ENCODE measurements at places on chromosomes 3 and 15.

- DNase-seq: no peak
Measured at GRCh38 chr3:182309120-182309519, 484.2 kb upstream of the ATP11B start.

- DNase-seq: no peak
Measured at GRCh38 chr3:178003756-178004155, 532.5 kb upstream of the KCNMB2 start.

- no peak for DNase-seq
Measured at GRCh38 chr3:38039101-38039898, at the start of gene DLEC1. TSS of gene DLEC1 (plus strand) at chr3:38039208. CDS start at chr3:38039226, 18 bp downstream.

DNA sequence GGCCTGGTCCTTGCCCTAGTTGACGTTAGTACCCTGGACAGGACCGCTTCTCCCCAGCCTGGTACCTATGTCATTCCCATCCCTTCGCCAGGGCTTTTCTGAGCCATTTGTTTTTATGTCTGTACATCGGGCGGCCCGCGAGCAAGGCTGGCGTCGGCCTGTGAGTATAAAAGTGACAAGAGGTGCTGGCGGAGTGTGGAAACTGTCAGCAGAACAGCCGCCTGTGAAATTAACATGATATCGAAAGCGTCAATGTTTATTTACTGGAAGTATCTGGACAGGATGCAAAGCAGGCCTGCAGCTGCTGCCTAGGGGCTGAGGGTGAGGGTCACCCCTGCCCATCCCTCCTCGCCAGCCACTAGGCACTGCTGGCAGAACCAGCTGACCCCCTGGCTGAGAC lies 33.4 kb downstream of the LINGO1 start:
- DNase-seq: no peak

DNA sequence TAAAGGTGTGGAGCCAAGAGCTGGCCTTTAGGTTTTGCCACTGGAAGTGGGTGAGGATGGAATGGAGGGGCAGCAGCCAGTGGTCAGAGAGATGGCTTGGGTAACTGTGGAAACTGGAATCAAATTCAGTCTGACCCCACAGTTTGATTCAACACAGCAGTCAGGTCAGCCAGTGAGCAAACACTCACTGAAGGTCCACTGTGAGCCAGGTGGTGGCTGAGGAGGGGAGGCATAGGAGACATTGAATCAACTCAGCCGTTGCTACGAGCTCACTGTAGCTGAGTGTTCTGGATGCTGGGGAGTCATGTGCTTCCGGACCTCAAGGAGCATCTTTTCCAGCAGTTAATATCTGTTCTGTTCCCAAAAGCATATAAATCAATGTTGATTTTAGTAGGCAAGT lies 37.5 kb downstream of the LPP start:
- no peak for DNase-seq

DNA sequence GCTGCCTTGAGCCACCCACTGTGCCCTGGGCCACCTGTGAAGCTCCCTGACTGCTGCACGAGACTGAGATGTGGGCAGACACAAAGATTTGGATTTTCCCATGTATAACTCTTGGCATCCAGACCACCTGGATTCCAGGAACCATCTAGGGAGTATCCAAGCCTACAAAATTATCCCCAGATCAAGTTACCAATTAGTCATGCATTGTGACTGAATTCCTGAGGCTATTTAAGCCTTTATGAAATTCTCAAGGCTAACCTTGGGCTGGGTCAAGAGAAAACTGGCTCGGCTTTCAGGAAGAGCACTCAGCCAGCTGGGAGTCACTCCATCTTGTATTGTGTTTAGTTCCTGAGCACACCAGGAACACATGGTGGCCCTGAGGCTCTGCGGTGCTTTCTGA lies 13.3 kb upstream of the ATP13A5 start:
- DNase-seq: no peak

GRCh38 chr3:149968216-149968615 lies 2.5 kb downstream of the PFN2 start:
- DNase-seq: no peak

DNA sequence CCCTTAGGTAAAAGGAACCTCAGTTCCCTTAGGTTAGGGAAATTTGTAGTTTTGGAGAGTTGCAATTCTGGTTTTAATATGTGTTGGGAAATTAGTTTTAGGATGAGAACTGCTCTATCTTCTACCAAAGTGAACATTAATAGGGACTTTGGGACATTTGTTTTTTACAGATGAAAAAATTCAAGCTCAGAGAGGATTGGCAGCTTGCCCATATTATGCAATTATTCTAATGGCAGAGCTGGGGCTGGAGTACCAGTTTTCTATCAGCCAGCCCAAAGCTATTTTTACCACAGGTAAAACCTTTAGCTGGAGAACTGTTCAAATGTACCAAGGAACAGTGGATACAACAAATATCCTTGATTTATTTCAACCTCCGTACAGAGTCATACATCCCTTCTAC lies 127.0 kb downstream of the CPNE4 start:
- DNase-seq: no peak

DNA sequence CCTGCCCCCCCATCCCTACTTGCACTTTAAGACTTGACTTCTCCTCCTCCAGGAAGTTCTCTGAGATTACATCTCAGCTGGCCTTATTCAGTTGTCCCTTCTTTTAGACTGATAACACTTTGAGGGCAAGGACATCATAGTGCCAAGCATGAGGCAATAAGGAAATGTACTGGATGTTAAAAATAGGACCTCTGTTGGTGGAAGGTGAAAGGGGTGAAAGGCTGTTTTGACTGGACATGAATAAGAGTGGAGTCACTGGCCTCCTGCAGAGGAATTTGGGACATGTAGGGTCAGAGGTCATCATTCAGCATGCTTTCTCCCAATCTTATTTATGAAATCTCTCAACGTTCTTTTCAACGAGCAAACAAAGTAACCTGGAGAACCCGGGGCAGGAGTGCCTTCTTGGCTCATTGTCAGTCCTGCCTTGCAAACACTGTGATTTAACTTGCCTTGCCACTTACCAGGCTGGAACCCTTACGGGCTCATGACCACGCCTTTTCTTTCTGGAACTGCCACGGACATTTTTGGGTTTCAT lies 38.6 kb downstream of the TRIM71 start:
- no peak for DNase-seq

DNA sequence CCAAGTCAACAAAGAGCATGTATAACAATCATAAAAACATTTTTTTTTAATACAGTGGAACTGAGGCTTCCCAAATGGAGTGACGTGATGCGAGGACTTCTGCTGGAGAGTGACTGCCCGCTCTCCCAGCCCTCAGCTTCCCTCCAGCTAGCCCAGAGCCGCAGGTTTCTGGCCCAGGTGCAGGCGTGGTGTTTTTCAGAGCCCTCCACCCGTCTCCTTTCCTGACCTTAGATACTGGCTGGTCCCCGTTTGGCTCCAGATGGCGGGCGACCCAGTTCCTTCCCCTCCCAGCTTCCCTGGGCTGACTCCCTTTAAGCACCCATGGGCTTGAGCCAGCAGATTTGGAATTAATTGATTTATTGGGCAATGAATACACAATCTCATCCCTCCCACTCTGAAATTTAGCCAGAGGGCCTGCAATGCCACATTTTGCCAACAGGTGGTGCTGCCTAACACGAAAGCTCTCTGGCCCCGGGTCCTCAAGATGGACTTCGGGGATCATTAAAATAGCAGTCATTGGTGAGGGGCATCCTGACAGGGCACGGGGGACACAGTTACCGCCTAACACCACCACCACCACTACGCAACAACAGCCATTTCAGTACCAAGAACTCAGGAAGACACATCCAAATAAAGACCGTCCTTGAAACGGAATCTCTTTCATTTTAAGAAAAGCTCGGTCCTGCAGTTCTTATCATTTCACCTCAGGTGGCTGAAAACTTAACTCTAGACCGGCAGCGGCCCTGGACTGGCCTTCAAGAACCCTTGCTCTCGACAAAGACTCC lies 47.5 kb upstream of the MUC4 start:
- no peak for DNase-seq

DNA sequence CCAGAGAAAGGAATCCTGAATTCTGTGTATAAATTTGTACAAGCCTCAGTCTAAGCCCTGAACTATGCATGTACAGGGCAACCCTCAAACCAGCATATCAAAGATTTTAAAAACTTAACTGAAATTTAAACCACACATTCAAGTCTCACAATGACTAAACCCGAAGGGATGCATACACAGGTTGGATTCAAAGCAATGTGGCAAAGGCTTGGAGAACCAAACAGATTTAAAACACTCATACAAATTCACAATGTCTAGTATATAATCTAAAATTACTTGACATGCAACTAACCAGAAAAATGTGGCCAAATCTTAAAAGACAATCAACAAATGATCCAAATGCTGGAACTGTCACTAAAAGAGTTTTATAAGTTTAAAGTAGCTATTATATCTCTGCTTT lies 36.4 kb downstream of the CEP152 start:
- no peak for DNase-seq

DNA sequence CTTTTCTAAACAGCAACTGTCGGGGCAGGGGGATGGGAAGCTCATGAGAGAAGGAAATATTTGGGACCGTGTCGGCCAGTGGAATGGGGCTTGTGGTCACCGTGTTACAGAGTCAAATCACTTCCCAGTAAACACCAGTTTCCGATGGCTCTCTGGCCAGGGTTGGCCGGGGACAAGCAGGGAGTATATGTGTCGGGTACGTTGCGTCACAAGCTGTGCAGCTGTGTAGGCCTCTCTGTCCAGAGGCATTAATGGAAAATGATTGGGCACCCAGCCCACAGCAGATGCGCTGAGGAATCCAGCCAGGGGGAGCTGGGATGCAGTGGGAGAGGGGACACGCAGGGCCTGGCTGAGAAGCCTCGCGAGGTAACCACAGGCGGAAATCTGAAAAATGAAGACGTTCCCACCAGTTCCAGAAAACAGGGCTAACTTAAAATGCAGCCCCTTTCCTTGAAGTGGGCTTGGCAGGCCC lies 15.8 kb upstream of the ALDH1A3 start:
- peak; percentile 64 for DNase-seq

DNA sequence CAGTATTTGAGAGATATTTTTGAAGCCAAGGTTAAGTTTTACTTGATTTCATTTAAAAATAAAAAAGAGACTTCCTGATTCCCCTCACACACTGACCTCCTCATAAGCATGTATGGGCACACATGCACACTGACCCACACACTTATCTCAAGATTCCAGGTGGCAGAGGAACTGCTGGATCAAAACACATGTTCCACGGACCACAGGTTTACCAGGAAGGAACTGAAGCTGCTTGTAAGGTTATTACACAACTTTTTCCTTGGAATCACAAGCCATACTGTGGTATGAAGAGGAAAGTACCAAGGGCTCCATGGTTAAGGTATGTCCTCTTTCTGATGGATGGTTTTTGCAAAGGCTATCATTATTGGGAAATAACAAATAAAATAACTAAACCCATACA lies 7.5 kb downstream of the CLDN1 start:
- no peak for DNase-seq

DNA sequence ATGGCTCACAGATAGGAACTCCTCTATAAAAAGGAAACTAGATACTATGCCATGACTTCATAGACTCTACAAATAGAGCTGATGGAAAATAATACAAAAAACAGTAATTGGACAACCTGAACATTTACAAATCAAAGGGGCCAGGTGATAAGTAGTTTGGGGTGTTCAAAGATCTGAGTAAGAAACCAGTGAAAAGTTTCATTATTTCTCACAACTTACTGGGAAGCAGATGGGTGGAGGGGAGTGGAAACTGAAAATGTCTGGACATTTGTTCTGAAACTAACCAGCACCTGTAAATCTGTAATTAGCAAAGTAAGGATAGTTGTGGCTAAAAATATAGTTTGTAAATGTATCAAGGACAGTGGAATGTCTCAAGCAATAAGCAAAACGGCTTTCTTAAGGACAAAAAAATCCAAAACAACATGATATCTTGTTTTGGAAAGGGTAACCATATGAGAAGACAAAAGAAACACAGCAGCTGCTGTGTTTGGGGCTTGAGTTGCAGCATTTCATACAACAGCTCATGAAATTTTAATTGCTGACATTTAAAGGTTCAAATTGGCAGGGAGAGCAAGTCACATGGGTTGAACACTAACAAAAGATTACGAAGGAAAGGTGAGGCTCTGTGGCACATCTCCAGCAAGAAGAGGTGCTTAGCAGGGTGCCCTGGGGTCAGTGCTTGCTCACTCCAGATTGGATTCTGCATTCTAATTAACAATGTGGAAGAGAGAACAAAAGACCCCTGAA lies 26.8 kb upstream of the THBS1 start:
- DNase-seq: no peak

DNA sequence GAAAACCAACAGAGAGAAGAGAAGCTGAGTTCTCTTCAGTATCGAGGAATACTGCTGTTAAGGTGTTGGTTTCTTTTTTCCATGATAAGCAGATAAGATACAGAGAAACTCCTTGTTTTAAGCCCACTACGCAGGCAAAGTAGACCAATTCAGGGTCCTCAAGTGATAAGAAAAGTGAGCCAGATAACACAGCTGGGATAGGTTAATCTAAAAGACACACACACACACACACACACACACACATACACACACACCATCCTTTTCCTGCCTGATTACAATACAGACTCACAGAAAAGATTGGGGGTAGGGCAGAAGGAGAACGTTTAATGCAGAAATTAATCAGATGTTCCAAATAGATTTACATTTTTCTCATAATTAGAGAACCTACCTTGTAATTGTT lies 6.5 kb upstream of the PHLDB2 start:
- DNase-seq: no peak

Data from BJ (cell line).